IMR-90 (cell line): ENCODE measurements at places on chromosomes 5 and 9. TPM values are rescaled to one million over a fixed set of nuclear protein-coding genes. Genes with fewer than 3 reads are reported as not detected.

GRCh38 chr9:85703398-85703797 is 38.4 kb downstream of the AGTPBP1 start:
- no peak for DNase-seq

GRCh38 chr5:141817631-141818030 is 60.6 kb downstream of the PCDH1 start:
- no peak for DNase-seq

- peak; percentile 96 for DNase-seq
These were observed 91.5 kb upstream of the NFIL3 start for GRCh38 chr9:91515074-91515687.

The TLX3 gene
- not detected in 2 replicates for total RNA-seq

The ENG gene
- total RNA-seq, result 3.6 and 4.2 TPM in 2 replicates
